Stimulated activated CD4-positive, alpha-beta T cell treated with anti-CD3 and anti-CD28 coated beads, Interleukin-2, amount 100 ng/mL, for 4 hours (primary cell): ENCODE measurements at places on chromosomes 5 and 9.
A peak's percentile ranks its signal among the peaks of the same experiment; 100 is the strongest.

GRCh38 chr9:84758817-84759216 lies 89.3 kb downstream of the NTRK2 start:
- no peak for DNase-seq

- DNase-seq: peak; percentile 51
Observed at GRCh38 chr9:129414377-129414992, 206.4 kb downstream of the C9orf50 start.

DNA sequence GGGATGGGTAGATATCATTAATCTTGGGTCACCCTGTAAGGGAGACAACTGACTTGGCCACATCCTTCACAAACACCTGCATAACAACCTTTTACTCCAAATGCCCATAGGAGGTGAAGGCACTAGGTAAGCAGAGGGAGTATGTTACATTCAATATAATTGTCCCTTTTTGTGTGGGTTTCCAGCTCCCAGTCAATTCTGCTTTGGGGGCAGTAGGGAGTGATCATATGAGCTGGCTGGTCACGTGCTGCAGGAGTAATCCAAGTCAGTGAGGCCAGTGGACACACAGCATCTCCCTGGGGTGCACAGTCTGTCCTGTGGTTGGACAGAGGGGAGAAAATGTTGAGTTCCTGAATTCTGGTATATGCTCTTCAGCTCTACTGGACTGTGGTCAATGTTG lies 1.2 kb upstream of the AGXT2 start:
- DNase-seq: no peak

DNA sequence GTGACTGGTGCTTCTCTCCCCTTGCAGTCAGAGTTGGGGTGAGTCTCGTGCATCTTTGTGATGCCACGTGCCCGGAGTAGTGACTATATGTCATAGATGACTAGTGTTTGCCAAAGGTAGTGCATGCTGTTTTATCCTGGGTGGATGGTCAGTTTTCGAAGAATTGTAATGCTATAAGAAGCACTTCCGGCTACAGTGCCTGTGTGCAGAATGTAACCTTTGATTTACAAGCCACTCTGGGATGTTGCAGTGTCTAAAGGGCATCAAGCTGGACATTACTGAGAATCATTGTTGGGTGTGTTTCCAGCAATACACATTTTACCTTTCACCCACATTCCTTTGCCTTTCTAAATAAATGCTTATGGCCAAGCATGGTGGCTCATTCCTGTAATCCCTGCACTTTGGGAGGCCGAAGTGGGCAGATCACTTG lies 16.7 kb downstream of the MVB12B start:
- no peak for DNase-seq

GRCh38 chr5:96703384-96703920 lies 41.3 kb downstream of the CAST start:
- no peak for DNase-seq

DNA sequence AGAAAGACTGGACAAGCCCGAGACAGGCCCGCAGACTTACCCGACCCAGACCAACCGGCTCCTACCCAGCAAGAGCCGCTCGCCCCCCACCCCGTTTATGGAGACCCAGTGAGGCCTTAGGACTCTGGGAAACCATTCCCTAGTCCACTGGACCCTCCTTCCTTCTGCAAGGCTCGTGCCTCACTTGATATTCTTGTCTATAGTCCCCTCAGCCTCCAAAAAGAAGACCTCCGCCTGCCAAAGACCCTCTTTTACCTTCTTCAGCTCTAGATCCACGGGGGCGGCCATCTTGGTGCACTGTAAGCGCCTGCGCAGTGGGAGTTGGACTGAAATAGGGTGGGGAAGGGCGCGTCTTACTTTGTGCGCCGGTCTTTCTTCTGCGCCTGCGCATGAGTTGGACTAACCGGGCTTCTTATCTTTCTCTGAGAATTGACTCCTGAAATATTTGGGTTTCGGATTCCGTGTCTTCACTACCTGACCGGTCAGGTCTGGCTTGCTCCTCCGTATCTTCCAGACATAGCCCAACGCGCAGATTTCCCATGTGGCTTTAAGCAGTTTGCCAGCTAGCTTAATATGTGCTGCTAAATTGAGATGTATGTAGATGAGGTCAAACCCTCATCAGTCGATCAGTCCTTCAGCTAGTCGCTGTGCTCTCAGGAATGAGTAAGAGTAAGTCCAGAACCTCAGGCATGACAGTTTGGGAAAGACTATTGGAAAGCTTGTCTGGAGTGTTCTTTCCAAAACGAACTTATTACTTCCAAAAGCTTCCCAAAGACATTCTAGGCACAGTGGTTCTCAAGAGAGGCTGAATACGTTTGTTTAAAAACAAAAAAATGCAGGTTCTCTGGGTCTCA lies at the start of gene PFDN1:
TSS of gene PFDN1 (minus strand) at position 316 of the 854 bp plus-strand sequence. CDS start at position 288, 28 bp downstream.
- DNase-seq: peak; percentile 89
